Activated CD8-positive, alpha-beta memory T cell treated with anti-CD3 and anti-CD28 coated beads for 36 hours (primary cell): ENCODE measurements at places on chromosomes 13 and 19. TPM values are rescaled to one million over a fixed set of nuclear protein-coding genes. Genes with fewer than 3 reads are reported as not detected.

The CD22 gene
- 0.23 TPM for total RNA-seq

The JUND gene
- total RNA-seq, result 339 TPM

The ZNF415 gene
- 0.84 TPM for total RNA-seq

The ZNF490 gene
- 8.1 TPM for total RNA-seq

The KBTBD7 gene
- 2.7 TPM for total RNA-seq
